ENCODE measurements at places on chromosomes 6 and 20.

DNA sequence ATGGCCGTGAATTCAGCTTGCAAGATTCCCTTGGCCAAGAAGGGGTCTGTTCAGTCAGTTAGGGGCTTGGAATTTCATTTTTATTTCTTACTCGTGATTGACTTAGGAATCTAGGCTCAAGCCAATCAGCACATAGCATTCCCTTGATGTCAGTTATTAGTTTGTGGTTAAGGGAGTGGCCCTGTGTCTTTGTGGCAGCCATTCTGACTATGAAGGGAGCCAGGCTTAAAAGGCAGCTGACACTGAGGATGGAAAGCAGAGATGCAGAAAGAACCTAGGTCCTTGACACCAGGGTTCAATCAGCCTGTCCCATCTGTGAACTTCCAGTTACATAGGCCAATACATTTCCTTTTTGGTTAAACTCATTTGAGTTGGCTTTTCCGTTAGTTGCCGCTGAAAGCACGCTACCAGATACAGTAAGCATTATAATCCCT, 48.1 kb downstream of the MCUR1 start:
- no peak for DNase-seq

DNA sequence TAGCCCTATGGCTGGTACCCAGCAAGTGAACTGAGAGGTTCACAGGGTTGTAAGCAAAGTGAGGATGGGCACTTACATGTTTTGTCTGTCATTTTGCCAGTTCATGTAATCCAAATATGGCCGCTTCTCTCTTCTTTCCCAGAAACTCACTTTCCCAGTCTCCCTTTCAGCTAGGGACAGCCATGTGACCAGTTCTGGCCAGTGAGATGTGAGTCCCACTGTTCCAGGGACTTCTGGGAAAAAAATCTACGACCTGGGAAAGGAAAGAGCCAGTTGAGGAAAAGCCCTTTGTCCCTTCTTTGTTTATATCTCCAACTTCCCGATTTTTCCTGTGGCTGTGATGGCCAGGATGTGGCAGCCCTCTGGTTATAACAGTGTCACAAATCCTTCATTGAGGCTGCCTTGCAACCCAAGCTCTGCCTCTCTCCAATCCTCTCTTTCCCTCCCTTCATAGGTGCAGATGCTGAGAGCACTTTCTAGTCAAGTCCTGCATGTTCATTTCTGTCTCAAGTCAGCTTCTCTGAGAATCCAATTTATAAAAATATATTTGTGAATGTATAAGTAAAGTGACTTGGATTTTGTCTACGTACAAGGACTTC, 148.6 kb upstream of the ZFP64 start:
- DNase-seq: no peak

- no peak for DNase-seq
Measured at GRCh38 chr20:15220009-15220656, 882.7 kb upstream of the FLRT3 start.

DNA sequence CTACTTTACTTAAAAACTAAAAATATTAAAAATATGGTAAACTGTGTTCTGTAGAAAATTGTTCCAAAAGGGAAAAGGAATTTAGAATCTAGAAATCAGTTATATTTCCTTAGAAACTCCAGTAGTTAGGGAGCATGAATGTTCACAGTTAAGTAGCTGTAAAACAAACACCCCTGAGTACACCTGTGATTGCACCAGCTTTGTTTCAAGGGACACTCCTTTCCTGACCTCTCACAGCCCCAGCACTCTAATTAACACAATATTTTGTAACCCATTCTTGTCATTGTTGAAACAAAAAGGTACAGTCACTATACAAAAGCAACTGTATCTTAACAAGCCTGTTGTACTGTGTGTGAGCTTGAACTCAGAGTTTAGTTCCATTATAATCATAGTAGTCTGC, 72.3 kb downstream of the NCOA7 start:
- DNase-seq: no peak

DNA sequence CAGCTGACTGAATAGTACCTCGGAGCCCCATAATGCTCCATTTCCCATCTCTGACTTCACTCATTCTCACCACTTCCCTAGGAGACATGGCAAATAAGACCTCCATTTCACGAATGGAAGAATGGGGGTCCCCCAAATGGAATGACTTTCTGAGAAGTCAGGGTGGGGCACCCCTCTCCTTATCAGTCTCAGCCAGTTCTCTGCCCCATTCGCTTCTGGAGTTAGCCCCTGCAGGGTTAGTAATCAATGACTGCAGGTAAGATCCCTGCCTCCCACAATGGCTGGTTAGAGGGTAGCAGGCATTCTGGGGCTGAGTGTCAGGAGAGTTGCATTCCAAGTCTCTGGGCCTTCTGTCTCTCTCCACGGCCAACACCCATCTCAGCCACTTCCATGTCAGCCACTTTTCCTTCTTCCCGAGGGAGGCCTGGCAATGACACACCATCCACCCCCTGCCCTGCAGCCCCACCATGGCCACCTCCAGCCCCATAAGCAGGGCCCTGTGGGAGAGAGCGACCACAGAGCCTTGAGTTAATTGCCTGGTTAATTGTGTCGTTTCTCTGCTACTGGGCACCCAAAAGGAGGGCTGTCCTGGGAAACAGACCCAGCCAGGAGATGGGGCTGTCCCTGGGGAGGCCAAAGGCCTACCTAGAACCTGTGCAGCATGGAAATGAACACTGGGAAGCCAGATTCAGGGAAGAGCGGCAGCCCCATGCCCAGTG, 13.4 kb downstream of the CCDC167 start:
- DNase-seq: no peak

GRCh38 chr20:63009988-63010769, 3.4 kb upstream of the BHLHE23 start:
- peak; percentile 72 for DNase-seq

- no peak for DNase-seq
Measured at GRCh38 chr6:35498422-35499067, 1.7 kb upstream of the TEAD3 start.

DNA sequence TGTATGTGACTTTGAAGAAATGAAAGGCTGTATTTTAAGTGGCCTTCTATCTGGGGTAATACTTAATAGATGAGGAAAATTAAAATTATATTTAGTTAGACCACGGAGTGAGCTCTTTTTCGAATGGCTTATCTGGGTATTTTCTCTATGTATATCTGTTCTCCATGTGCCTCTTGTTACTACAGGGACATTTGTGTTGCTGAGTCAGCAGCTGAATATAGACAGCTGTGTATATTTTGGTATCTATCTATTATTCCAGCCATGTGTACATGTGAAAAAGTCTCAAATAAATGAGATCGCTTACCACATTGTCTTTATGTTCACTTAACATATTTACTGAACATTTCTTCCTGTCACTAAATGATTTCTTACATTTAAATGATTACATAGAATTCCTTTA, 57.2 kb downstream of the TMEM200A start:
- DNase-seq: no peak

DNA sequence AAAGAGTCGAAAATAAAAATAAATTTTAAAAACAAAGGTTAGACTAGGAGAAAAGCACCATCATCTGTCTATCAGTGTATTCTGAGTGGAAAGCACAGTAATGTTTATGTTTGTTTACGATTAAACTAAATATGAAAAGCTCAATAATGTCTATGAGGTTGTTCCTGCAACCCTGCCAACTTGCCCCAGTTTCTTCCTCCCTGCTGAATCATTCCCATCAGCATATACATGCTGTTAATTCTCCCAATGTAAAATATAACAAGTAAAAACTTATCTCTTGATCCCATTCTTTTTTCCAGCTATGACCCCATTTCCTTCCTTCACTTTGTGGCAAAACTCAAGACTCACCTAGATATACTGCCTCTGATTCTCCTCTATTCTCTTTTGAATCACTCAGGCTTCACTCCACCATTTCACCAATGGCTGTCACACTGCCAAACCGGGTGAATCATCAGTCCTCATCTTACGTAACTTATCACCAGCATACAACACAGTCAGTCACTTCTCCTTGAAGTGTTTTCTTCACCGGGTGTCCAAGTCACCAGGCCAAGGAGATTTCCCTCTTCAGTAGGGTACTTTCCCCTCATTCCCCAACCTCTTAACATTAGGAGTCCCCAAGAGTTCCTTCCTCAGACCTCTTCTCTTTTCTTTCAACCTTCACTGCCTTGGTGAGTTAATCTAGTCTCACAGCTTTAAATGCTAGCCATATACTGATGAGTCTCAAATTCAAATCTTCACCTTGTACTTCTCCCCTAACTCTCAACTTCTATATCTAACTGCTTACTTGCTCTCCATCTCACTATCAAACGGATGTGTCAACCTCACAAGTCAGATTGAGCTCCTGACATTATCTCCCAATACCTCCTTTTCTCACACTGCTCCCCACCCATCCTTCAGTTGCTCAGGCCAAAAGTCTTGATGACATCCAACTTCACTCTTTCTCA, 6.2 kb downstream of the TMEM242 start:
- DNase-seq: peak; percentile 9

DNA sequence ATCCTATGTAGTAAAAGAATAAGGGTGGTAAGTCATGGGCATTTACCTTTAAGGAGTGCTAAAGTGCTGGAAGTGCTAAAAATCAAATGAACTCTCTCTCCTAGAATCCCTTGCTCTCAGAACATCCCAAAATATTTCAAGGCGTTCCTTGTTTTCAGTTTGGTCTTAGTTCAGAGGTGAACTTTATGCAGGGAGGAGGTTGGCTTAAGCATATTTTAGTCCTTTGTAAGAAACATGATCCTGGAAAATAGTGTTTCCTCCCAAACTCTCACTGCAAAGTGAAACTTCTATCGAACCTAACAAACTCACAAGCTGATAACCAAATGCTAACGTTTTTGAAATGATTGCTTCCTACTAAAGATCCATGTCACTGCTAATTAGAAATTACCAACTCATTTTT, 231.4 kb downstream of the FOXC1 start:
- no peak for DNase-seq

GRCh38 chr20:24235296-24236175, 233.9 kb upstream of the SYNDIG1 start:
- DNase-seq: no peak

GRCh38 chr6:105569706-105570105, 166.8 kb upstream of the PREP start:
- DNase-seq: no peak

DNA sequence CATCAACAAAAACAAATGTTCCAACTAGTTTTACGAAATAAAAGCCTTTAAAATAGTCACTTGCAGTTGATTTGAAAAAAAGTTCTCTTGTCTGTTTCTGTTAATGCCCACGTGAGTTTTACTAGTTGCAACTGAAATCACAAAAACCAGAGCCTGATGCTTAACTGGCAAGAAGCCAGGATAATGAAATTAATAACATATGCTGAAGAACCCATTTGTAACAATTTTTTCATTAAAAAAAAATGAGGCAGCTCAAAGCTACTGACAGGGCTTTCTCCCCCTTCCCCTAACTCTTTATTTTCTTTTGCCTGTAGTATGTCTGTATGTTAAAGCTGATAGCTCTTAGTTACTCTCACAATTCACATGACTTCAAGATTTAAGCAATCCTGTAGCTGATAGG, 132.7 kb upstream of the EYA4 start:
- no peak for DNase-seq

DNA sequence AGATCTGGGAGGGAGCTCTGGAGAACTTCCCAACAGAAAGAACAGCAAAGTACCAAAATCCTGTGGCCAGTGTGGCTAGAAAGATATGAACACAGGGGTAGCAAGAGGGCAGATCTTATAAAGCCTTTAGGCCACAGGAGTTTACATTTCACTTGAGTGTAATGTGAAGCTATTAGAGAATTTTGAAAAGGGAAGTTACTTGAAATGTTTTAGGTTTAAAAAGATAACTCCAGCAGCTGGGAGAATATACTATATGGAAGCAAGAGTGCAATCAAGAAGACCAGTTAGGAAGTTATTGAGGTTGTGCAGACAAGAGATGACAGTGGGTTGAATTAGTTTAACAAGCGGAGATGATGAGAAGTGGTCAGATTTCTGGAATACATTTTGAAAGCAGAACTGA, 7.9 kb downstream of the SUPT3H start:
- no peak for DNase-seq

GRCh38 chr6:95266537-95267258, 310.6 kb upstream of the MANEA start:
- no peak for DNase-seq

GRCh38 chr6:125888989-125889656, 67.4 kb upstream of the HINT3 start:
- peak; percentile 9 for DNase-seq

DNA sequence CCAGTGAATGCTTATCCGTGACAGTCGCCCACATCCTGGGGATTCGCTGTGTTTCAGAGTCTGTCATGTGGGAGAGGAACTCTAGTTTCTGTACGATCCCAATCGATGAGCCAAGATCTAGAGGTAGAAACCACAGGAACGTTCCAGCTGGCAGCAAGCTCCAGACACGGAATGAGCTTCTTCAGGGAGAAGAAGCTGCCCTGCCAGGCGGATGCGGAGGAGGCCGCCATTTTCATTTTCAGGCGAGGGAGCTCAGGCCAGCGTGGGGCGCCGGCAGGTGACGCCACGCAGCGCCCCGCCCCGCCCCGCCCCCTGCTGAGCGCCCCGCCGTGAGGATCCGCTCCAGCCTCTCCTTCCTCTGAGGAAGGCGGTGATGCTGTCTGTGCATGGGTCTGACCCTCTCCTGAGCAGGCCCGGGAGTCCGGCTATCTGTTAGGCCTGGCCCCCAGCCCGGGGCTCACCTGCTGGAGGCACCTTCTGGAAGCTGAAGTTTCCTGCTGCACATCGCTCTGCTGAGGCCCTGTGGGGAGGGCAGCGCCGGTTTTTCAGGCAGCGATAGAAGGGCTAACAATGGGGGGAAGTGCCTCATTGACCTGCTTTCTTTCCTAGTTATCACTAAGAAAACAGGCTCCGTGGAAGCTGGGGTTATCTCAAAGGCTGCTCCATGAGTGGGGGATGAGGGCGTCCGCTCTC, 147.5 kb downstream of the ERMARD start:
- DNase-seq: no peak

- DNase-seq: no peak
Measured at GRCh38 chr20:49671433-49671832, 42.2 kb downstream of the B4GALT5 start.

- no peak for DNase-seq
Measured at GRCh38 chr6:38269461-38270172, 370.1 kb downstream of the BTBD9 start.

DNA sequence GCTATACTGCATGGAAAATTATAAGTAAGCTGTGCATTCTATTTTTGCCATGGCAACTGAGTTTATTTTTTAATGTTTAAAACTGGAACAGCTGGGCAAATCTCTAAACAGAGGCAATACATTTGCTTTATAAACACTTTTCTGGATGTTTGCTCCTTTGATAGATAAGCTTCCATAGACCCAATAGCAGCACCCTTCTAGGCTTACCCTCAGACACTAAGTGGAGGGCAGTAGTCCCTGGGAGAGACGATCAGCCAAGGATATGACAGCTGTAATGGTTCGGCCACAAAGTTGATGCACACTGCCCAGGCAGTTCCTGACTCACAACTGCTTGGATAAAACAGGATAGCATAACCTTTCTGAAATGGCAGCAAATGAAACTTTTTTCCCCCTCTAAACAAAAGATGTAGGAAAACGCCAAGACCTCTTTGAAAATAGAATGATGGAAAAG, 8.5 kb upstream of the MRPS10 start:
- no peak for DNase-seq

- DNase-seq: no peak
Measured at GRCh38 chr6:12661432-12662089, 55.0 kb upstream of the PHACTR1 start.

- DNase-seq: no peak
Measured at GRCh38 chr6:45923831-45924391, 91.7 kb downstream of the CLIC5 start.

GRCh38 chr6:26743157-26743821, 83.7 kb upstream of the ZNF322 start:
- DNase-seq: no peak

GRCh38 chr6:132888701-132889100, 74.3 kb downstream of the RPS12 start:
- no peak for DNase-seq

Data from CD4-positive, alpha-beta T cell treated with Interleukin-6 for 4 hours (primary cell).